ENCODE measurements at places on chromosomes 1 and 21.

GRCh38 chr1:204241914-204242313 is 28.1 kb upstream of the GOLT1A start:
- no peak for DNase-seq

- DNase-seq = no peak
Observed at GRCh38 chr1:175750366-175751071, 7.1 kb upstream of the TNR start.

DNA sequence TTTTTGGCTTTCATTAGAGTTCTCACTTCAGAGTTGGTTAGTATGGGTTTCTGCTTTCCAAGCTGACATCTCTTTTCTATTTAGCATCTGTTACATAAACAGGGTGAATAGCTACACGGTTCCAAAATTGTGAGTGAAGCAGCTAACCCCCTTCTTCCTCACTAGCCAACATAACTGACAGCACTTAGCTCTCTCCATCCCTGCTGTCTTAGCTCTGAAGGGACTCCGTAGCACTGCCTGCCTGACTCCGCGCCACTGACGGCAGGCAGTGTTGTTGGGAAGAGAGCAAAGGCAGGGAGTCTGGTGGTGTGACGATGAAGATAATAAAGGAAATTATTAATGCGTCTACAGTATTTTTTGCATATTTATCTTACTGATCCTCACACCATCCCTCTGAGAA is 247.0 kb downstream of the PTBP2 start:
- DNase-seq = no peak

DNA sequence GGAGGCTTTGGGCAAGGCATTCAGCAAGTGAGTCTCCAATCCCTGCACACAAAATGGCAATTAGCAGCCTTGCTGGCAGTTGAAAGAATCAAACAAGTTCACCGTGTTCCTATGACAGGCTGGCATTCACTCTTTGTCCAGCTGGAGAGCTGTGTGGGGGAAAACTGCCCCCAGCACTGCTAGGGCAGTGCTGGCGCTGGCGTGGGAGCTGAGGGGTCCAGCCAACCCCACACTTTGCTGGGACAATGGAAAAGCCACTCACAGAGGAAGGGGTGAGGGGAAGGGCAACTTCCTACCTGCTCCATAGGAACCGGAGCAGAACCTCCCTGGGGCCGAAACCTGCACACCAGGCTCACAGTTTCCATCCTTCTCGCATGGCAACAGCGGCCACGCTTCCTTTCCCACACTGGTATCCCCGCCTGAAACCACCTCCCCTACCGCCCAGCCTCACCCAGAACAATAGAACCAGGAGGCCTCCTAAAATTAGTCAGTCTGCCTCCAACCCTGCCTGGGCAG is 26.7 kb upstream of the KCNN3 start:
- DNase-seq = peak; percentile 23

DNA sequence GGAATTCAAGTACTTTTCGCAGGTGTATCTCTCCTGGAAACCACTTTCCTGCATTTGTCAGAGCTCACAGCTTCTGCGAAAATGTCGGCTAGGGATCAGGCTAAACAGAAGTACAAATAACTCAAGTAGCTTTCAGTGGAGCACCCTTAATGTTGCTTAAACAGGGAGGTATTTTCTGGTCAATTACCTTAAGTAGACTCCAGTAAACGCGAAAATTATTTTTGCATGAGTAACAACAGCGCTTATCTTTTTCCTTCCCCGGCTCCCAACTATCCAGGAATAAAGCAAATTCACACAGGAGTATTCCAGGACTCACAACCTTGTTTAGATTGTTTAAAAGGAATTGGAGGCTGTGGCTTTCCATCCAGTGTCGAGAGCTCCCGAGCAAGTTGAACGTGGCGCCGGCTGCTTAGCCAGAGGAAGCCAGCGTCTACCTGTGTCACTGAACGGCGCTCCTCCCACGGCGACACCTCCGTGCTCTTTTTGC is 7.3 kb upstream of the SIM2 start:
- DNase-seq = no peak

DNA sequence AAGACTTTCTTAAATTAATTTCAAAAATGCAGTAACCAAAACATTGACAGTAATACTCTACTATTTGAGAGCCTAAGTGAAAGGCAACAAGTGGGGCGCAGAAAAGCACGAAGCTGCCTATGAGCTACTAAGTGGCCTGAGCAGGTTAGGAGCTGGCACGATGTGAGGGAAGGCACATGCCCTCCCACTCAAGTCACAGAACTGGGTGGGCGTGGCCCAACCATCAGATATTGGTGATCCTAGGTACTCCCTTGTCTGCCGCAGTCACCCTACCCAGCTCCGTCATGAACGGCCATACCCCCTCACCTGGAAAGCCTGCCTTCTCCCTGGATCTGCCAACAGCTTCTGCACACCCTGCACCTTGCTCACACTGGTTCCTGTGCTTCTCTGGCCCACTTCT is 40.8 kb downstream of the SSBP3 start:
- no peak for DNase-seq

DNA sequence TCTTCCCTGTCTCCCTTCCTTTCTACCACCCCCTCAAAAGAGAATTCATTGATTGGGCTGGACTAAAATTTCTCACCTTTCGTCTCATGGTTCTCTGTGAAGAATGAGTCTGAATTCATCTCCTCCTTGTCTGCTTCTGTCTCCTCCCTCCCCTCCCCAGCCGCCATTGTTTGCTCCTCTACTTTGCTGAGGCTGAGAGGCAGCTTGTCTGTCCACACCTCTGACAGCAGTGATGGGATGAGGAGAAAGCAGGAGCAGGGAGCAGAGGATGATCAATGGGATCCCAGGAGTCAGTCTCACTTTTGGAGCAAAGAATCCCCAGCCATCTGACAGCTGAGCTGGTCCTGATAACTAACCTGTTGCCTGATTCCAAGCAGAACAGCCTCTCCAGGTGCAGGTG is 2.5 kb downstream of the ILDR2 start:
- DNase-seq = no peak

- DNase-seq = no peak
Observed at GRCh38 chr1:90387805-90388204, 329.3 kb downstream of the BARHL2 start.

GRCh38 chr1:14326857-14327256 is 271.6 kb upstream of the KAZN start:
- no peak for DNase-seq

DNA sequence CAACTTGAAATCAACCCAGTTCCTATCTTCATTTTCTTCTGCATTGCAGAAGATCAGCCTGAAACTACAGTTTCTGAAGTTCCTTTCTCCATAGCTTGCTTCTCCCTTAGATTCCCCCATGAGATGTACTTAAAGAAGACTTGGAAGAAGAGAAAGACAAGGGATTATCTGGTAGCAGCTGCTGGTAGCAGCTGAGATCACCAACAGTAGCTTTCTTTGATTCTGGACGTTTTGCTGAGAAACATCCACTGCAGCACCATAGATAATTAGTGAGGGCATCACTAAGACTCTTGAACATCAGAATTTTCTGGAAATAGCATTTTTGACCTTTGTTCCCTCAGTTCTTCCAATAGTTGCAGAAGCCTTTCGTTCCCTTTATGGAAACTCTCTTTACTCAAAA is 465 bp upstream of the CFHR3 start:
- no peak for DNase-seq

GRCh38 chr1:196090226-196090625 is 518.0 kb downstream of the KCNT2 start:
- DNase-seq = no peak

DNA sequence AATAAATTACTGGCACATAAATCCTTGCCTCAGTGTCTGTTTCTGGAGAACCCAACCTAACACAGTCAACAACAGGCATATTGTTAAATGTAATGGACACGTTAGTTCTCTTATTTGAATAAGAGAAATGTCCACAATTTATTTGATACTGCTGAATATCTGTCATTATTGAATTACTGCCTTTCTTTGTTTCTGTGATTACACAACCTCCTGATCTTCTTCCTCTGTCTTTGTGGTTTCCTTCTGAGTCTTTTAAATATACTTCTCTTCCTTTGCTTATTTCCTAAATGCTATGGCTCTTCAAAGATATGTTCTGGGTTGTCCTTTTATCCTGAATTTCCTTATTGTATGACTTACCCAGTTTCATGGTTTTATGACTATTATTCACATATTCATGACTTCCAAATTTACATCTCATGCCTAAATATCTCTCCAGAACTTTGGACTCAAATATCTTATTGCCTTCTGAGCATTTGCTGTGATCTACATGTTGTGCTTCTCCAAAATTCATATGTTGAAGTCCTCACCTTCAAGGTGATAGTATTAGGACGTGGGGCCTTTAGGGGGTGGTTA is 39.9 kb downstream of the MSH4 start:
- no peak for DNase-seq

DNA sequence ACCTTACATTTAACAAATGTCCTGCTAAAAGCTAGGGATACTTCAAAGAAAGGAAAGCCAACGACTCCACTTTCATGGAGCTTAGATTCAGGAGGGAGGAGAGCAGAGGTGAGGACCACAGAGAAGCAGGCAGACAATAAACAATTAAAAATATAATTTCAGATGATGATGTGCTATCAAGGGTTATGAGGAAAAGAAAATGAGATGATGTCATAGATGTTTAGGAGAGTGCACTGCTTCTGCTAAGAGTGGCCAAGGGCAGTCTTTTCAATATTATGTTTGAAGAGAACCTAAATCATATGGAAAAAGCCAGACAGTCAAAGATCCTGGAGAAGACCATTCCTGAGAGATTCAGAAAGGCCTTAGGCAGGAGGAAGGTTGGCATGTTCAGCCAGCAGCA is 66.6 kb upstream of the HOOK1 start:
- DNase-seq = no peak

GRCh38 chr1:198595765-198596164 is 43.1 kb upstream of the PTPRC start:
- DNase-seq = no peak

DNA sequence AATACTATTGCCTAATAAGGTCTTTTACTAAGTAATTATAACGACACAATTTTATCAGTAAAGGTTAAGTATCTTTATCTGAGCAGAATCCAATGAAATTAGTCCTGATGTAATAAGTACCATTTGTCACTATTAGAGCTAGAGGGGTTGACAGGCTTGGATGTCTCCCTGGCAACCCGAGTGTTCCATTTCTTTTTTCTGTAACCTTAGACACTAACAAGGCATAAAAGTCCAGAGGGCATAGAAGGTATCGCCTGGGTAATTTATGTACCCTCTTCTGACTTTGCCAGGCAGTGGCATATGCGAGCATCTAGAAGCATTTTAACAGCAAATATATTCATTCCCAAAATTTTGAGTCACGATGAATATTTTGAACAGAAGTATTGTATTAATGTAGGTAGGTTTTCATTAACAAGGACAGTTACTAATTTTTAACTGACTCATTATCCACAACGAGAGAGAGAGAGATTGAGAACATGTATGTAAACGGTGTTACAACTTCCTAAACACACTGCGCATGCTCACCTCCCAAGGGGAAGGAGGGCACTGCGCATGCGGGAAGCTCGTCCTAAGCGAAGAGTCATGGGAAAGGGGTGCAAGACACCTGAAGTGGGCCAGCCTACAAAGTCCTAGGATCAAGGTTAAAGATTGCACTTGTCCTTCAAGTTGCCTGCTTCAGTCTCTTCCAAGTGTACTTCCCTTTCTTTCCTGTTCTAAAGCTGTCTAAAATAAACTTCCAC is 423.9 kb downstream of the DSCAM start:
- DNase-seq = no peak

DNA sequence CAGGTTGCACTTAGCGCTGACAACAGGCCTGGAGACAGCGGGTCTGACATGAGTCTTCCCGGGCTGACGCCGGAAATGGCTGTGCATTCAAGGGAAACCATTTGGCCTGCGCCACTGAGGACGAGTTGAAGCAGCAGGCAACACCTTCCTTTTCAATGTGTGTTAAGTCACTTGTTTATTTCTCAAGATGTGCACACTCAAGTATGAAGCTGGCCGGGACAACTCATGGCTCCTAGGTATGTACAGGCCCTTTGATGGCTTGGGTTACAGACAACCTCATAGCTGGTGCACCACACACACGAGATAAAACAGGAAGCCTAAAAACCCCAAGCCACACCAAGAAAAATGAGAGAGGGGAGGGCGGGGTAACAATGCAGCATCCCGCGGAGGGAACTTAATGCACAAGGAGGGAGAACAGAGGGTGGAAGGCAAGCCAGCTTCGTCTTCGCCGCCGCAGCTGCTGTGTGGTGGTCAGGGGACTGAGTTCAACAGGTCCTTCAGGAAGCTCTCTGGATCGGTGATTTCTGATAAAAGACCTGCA is 118.0 kb upstream of the IFFO2 start:
- DNase-seq = no peak

DNA sequence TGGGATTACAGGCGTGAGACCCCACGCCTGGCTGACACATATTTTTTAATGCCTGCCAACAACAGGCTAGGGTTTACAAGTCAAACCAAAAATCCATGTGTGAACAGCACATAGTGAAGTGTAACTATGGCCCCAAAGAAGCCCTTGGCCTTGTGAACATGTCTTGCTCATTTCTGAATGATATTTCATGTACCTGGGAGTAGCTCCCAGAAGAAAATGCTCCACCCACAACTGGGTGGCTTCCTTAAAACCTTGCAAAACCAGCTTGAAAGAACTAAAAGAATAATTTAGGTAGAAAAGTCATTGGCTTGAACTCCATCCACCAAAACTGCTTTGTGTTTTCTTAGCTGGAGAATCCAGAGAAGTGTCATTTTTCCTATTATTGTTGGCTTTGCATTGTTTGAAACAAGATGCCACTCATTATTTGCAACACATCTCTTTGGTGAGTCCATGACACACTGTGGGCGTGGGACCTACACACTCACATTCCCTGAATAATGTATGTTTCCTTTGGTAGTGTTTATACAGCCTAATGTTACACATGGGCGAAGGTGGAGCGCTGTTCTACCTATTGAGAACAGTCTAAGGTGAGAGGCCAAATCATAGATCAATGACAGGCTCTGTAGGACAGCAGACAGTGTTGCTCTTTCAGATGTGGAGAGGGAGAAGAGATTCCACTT is 28.5 kb upstream of the SDE2 start:
- DNase-seq = no peak

DNA sequence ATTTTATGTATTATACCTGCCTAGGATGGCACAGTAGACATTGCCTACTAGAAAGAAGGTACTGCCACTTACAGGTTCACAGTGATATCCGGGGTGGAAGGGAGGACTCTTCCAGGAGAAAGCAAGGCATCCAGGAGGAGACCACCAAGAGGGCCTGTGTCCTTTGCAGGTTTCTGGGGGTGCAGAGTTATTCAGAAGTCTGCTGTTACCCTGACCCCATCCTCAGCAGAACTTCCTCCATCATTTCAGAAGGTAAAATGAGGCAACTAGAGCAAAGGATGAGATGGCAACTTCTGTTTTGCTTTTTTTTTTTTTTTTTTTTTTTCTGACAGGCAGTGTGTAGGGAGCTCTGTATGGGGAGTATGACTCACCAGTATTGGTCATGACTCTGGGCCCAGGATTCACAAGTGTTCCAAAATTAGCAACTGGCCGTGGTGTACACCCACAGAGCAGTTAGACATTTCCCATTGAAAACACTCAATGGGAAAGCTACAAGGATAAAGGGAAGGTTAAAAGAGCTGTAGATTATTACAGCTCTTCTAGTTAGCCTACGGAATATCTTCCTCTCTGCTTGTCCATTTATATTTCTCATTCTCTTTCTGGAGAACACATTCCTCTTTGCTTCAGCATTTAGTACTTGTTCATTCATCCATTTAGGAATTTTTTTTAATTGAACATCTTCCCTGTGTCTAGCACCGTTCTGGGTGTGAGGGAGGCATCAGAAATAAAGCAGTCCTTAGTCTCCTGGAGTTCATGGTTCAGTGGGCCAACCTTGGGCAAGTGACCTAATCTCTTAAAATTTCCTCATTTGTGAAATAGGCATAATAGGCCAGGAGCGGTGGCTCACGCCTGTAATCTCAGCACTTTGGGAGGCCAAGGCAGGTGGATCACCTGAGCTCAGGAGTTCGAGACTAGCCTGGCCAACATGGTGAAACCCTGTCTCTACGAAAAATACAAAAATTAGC is 50.5 kb upstream of the PPP2R5A start:
- DNase-seq = no peak

All from glomerular endothelial cell (primary cell).